ENCODE measurements at places on chromosomes 4 and X. TPM values are rescaled to one million over a fixed set of nuclear protein-coding genes. Genes with fewer than 3 reads are reported as not detected.
A peak's percentile ranks its signal among the peaks of the same experiment; 100 is the strongest.

LEF1 gene
- polyA plus RNA-seq: 6.7 TPM

TCEAL7 gene
- 447 TPM for polyA plus RNA-seq

DNA sequence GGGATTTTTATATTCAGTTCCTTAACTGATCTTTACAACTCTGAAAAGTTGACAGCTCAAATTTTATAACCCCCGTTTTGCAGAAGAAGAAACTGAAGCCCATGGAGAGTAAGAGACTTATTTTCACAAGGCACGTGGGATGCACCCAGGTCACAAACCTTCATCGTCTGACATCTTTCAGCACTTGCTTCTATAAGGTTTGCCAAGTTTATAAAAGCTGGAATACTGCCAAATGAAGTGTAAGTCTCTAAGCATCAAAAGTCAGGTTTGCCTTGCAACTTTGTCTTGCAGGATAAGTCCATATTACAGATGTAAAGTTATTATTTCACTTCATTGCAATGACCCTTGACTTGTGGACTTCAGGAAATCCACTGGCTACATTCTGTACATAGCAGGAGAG lies 6.3 kb upstream of the KCNIP4 start:
- no peak for DNase-seq

- DNase-seq: no peak
Measured at GRCh38 chr4:62849696-62850095, 1559.6 kb downstream of the TECRL start.

DNA sequence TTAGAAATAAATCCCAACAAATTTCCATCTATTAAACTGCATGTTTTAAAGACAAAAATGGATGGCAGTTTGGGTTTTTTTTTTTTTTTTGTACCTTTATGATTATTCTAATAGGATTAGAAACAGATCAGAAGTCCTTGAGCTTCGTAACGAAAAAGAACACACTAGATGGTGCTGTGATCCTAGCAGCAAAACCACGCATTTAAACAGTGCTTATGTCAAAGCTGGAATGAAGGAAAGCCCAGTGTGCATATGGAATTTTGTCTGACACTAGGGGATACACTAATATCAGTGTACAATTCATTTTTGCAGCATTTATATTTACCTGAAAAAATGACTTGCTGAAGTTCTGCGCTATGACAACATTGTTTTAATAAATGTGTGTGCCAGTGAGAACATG lies 229.1 kb downstream of the VEGFC start:
- DNase-seq: peak; percentile 49

DNA sequence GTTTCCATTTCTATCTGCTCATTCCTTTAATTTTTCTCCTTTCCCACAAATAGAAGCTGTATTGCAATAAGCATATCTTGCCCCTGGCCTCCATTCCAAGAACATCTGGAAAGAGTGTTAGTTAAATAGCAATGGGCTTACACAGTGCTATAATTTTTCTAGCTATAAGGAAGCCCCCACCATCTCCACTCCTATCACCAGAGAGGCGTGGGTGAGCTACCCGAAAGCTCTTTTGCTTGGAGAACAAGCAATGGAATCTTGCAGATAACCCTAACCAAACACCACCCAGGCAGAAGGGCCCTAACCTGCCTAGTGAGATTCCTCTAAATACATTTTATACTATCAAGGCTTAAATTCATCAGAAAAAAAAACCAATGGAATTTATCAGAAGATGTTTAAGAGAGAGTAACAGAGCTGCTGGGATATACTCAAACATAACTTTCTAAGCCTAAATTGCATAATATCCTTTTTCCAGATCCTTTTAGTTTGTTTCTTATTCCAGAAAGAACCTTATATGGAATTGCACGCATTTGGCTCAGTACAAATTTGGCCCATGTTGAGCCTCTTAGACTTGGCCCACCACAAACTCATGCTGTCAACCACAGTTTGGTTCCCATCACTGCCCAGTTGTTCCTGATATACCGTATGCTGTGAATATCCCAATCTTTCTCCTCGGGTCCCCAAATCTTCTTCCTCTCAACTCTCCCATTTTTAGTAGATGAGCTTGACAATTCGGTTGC lies 91.6 kb upstream of the PLAC1 start:
- DNase-seq: no peak

Measured in forelimb muscle (tissue), 1 donor.